ENCODE measurements at places on chromosomes 6 and 20.

- DNase-seq, result no peak
Measured at GRCh38 chr20:17928633-17929311, 39.8 kb downstream of the SNX5 start.

DNA sequence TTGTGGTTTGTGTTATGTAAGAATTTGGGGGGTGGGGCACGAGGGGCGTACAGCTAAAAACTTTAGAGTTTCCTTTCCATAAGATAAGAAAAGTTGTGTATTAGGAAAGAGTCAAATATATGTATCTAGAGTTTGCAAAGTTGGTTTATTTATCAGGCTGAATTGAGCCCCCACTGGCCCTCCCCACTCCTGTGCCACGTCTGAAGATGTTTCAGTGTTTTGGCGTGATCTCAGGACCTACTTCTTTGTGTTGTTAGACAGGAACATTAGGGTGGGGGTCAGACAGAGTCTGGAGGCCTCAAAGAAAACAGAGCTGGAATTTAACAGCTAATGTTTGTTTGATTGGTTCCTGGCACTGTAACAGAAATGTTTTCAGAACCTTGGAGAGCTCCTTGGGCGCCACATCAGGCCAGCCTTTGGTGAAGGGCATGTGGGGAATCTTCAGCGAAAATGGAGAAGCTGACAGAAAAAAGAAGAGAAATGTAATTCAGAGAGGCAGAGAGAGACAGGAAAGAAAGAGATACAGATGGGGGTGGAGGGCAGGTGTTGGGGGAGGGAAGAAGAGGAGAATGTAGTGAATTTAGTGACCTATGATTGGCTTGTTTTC is 674 bp downstream of the NRSN1 start:
- DNase-seq, result no peak

- DNase-seq, result no peak
Measured at GRCh38 chr6:168708526-168708925, 267.5 kb downstream of the SMOC2 start.

- no peak for DNase-seq
Measured at GRCh38 chr6:134962421-134962820, 12.5 kb upstream of the ALDH8A1 start.

- no peak for DNase-seq
Measured at GRCh38 chr6:77105091-77105490, 358.2 kb downstream of the HTR1B start.

DNA sequence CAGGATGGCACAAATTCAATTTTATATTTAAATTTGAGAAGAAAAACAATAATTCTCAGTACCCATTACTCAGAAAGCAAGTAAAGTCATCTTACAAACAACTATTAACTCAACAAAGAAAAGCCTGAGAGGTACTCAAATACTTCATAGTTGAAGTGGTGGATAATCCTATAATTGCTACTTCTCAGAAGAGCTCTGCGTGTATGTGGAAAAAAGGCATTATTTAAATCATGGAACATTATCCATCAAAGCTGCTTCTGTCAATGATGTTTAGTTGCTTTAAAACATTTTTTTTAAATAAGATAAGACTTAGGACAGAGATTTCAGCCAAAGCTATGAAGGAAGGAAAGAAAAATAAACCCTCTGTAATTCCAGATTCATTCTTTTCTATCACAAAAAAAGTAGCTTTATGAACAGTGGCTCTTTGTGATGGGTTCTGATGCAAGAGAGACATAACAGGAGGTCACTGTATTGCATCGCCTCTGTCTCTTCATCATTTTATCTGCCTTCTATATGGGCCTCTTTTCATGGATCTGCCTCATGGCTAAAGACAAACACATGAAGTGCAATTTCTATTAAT is 367.9 kb upstream of the SLC35B3 start:
- no peak for DNase-seq

GRCh38 chr6:26234421-26235301 is 130.3 kb upstream of the BTN3A2 start:
- DNase-seq, result peak; percentile 48

- DNase-seq, result no peak
Measured at GRCh38 chr6:46821458-46821881, 28.3 kb downstream of the MEP1A start.

DNA sequence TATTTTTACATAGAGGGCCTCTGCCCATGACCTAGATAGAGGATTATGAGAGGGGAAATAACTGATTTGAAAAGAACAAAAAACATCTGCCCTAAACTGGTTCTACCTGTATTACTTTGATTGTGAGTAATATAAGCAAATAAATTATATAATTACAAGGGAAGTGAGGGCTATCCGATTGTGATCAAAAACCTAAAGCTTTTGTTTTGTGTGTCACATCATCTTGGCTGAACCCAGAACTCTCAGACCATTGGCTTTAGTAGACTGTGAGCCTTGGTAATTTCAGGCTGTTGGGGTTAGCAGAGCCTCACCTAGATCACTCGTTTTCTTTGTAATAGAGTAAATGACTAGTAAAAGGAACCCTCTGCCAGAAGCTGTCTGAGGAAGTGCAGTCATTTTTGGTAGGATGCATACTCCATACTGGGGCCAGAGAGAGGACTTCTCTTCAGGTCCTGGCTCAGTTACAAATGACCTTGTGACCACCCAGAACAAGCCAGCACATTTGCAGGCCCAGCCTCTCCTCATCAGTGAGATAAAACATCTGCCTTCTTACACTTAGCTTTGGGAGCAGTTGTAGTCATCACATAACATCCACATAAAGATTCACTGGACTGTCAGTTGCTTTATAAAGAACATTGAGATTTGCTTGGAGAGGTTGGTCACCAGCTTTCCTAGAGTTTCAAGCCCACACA is 13.5 kb downstream of the STK35 start:
- DNase-seq, result no peak

- no peak for DNase-seq
Measured at GRCh38 chr6:52420668-52421358, 671 bp downstream of the EFHC1 start.

- DNase-seq, result peak; percentile 39
Measured at GRCh38 chr6:30450909-30451841, 38.1 kb upstream of the HLA-E start.

DNA sequence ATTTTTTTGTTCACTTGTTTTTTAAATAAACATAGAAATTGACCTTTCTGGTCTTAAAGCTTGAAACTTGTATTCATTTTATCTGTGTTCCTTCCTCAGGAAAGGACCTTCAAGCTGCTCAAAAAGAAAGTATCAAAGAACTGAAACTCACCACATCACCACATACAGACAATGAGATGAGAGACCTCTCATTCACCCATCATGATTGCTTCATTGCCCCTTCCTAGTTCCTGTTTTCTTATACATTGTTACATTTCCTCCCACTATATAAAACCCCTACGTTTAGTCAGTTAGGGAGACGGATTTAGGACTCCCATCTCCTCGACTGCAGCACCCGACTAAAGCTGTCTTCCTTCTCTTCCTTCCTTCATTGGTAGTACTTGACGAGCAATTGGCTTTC is 180.5 kb upstream of the OPRM1 start:
- no peak for DNase-seq

DNA sequence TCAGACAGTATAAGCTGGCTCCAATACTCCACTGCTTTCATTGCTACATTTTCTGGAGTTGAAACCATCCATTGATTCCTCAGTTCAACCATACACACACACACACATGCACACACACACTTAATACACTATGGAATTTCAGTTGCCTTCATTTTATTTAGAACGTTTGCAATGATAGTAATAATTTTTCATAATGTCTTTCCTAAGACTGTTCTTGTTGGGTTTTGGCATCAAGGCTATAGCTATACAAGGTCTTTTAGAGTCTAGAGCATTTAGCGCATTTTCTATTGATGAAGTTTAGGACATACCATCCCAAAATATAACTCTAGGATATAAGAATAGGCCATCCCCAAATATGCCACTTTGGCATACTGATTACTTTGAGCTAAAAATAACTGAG is 15.5 kb upstream of the TPD52L1 start:
- DNase-seq, result no peak

GRCh38 chr20:30168025-30168799 is 1089.3 kb upstream of the DEFB115 start:
- no peak for DNase-seq

GRCh38 chr6:44264154-44265006 is 971 bp downstream of the NFKBIE start:
- peak; percentile 33 for DNase-seq

GRCh38 chr20:49656304-49656703 is 57.4 kb downstream of the B4GALT5 start:
- no peak for DNase-seq

DNA sequence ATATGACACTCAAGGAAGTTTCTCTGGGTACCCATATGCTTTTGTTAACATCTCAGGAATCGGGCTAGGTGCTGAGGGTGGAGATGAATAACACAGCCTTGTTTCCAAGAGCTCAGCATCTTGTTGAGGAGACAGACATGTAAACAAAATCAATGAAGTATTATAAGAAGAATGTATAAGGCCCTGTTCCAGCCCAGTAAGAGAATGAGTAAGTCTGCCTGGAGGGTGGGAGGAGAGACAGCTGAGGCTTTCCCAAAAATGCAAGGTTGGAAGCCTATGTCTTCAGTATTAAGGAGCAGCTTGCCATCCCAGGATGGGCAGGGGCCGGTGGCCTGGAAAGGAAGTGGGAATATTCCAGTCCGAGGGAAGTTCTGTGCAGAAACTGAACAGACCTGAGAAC is 615.3 kb upstream of the BTBD3 start:
- no peak for DNase-seq

DNA sequence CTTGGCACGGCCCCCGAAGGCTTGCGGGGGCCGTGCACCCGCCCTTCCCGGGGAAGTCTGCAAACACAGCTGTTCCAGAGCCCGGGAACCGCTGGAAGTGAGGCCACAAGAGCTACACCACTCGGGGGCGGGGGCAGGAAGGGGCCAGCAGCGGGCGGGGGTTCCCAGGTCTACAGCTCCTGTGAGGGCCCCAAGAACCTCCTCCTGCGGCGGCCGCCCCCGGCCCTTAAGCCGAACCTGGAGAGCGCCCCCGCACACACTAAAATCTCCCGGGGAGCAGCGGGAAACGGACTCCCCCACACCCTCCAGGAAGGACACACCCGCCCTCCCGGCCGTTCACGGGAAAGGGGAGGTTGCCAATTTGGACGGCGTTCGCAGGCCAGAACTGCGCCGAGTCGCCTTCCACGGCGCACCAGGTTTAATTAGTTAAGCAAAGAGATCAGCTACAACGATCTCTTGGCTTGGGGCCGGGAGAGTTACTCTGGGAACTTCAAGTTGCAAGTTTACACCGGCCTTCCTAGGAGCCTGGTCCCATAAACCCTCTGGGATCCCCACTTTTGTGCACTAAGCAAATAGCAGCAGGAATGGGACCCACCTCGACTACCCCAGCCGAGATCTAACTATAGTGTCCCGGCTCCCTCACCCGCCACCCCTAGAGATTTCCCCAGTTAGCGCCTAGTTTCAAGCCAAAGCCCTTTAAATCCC is 1.7 kb downstream of the JAG1 start:
- DNase-seq, result no peak

- no peak for DNase-seq
Measured at GRCh38 chr6:142870787-142871415, 74.1 kb downstream of the HIVEP2 start.

DNA sequence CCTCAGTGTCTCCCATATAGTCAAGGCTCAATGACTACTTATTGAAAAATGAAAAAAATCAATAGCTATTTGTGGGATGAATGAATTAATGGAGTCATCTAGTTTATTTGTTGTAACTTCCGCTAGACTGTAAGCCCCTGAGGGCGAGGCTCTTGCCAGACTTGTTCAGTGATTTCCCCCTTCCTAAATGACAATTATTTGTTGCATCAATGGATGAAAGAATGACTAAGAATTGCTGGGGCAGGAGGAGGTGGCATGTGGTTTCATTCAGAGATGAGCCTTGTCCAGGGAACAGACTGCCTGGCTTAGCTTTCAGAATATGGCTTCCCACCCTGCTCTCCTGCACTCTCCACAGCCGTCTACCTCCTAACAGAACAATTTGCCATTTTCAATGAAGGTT is 1.1 kb upstream of the PRELID3B start:
- no peak for DNase-seq

- no peak for DNase-seq
Measured at GRCh38 chr20:34091637-34092200, 20.3 kb downstream of the EIF2S2 start.

DNA sequence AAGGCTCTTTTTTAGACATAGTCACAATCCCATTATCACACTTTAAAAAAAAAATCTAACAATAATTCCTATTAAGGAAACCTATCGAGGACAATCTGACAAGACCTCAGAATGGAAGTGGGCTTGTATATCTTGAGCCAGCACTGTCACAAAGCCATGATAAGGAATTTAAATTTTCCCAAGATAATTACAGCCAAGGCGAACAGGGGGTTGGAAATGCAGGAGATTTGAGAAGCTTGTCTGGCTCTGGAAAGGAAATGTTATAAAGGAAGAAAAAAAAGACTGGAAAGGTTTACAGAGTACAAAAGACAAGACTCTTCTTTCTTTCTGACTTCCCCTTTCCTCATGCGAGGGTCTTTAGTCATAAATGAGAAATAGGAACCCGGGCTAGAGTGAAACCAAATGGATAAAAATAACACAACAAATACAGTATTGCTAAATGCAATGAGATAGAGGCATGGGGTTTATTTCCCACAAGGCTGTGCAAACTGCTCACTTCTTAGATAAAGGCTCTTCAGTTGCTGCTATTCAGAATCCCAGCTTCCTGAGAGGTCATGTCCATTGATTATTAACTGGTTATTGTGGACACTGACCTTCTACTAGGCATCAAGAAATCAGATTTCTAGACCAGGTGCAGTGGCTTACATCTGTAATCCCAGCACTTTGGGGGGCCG is 13.4 kb upstream of the GHRH start:
- no peak for DNase-seq

- DNase-seq, result no peak
Measured at GRCh38 chr6:169085466-169085865, 168.2 kb downstream of the THBS2 start.

- DNase-seq, result no peak
Measured at GRCh38 chr6:12899046-12899833, 182.7 kb downstream of the PHACTR1 start.

GRCh38 chr6:336159-337114 is 44.1 kb downstream of the DUSP22 start:
- no peak for DNase-seq

Measured in effector CD4-positive, alpha-beta T cell (primary cell).